ENCODE measurements at places on chromosomes 11 and 22. TPM values are rescaled to one million over a fixed set of nuclear protein-coding genes. Genes with fewer than 3 reads are reported as not detected.

GRCh38 chr11:107263844-107264563, 193.6 kb downstream of the CWF19L2 start:
- no peak for DNase-seq

DNA sequence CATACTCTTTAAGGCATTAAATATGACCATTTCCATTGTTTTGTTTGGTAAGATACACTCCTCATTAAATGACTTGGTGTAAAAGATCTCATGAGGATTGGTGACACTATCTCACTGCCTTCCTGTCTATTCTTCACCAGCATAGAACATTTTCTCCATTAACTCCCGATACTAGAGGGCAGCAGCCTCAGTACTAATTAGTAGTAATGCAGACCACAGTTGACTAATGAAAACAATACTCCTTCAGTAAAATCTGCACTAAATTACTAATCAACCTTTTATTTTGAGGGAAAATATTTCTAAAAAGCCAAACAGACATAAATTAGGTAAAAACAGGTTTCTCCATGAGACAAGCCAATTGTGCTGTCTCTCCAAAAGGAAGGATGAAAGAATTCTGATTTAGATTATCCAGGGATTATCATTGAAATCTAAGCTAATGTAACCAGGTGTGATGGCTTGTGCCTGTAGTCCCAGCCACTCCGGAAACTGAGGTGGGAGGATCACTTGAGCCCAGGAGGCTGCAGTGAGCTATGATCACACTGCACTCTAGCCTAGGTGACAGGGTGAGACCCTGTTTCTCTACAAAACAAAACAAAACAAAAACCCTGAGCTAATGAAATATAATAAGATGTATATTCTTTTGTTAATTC, 9.4 kb downstream of the PGM2L1 start:
- DNase-seq, result peak; percentile 83

- DNase-seq, result no peak
These were observed 2216.6 kb upstream of the RAG2 start for GRCh38 chr11:38814670-38815069.

DNA sequence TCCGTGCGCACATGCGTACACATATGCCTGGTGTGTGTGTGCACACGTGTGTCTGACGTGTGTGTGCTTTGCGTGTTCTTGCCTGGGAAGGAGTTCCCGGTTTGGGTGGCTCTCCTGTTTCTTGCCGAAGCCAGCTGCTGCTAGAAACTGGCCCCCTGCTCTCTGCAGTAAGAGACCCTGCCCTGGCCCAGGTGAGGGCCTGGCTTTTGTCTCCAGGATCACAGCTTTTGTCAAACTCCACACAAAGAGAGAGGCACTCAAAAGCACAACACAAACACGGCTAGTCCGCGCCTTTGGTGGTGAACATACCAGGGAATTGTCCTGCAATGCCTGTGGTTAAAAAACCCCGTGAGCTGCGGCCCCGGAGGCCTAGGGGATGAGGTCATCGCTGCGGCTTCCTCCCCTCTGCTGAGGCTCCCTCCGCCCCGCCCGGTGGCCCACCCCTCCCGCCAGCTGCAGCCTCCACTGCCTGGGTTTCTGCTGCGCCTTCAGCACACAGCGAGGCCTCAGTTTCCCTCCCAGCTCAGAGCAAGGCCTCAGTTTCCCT, 88.9 kb downstream of the KCNQ1 start:
- peak; percentile 94 for DNase-seq

GRCh38 chr11:79461144-79461543, 20.3 kb upstream of the TENM4 start:
- DNase-seq, result peak; percentile 77

GRCh38 chr11:60964801-60965200, 6.7 kb upstream of the CD6 start:
- DNase-seq, result no peak

- peak; percentile 91 for DNase-seq
These were observed 298.3 kb downstream of the NTM start for GRCh38 chr11:131668500-131669400.

- DNase-seq, result no peak
These were observed 11.1 kb downstream of the PRDM11 start for GRCh38 chr11:45157247-45158209.

DNA sequence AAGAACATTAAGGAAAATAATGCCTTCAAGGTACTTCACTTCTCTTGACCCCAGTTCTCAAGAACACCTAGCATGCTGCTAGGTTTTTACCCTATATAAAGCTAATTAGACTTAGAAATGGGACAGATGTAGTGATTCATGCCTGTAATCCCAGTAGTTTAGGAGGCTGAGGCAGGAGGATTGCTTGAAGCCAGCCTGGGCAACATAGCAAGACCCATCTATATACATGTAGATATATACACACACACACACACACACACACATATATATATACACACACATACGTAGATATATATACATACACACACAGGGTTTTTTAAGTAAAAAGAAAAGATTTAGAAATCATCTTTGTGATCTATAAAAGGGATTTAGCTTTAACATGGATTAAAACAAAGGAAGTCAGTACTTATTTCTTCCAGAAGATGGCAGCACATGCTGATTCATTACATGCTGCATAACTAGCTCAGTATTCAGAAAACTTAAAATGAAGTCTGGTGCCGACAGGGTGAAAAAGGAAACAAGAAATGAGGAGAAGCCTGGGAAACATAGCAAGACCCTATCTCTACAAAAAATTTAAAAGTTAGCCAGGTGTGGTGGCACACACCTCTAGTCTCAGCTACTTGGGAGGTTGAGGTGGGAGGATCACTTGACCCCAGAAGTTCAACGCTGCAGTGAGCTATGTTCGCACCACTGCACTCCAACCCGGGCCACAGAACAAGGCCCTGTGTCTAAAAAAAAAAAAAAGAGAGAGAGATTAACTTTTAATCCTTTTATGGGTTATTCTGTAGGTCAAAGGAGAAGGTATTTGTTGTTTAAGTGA, 28.5 kb upstream of the RBX1 start:
- DNase-seq, result no peak

GRCh38 chr11:65433657-65434056, 11.1 kb downstream of the NEAT1 start:
- DNase-seq, result no peak

DNA sequence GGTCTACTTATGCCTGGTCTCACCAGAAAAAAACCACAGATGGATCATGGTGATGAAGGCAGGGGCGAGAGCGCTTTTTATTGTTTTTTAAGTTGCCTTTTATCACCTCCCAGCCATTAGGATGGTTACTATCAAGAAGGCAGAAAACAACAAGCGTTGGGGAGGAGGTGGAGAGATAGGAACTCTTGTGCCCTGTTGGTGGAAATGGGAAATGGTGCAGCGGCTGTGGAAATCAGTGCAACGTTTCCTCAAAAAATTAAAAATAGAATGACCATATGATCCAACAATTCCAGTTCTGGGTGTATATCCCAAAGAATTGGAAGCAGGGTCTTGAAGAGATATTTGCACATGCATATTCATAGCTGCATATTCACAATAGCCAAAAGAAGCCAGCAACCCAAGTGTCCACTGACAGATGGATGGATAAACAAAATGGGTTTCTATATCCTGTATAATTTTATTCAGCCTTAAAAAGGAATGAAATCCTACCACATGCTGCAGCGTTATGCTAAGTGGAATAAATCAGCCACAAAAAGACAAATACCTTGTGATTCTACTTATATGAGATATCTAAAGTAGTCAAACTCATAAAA, 20.5 kb upstream of the ACRV1 start:
- DNase-seq, result no peak

- DNase-seq, result no peak
These were observed 197.7 kb upstream of the CTSC start for GRCh38 chr11:88535266-88535665.

GRCh38 chr22:29301716-29302401, 4.6 kb upstream of the GAS2L1 start:
- peak; percentile 56 for DNase-seq

- DNase-seq, result no peak
These were observed 740 bp upstream of the TRMT2A start for GRCh38 chr22:20117633-20118299.

- no peak for DNase-seq
These were observed 110.1 kb upstream of the TTC12 start for GRCh38 chr11:113204280-113204679.

DNA sequence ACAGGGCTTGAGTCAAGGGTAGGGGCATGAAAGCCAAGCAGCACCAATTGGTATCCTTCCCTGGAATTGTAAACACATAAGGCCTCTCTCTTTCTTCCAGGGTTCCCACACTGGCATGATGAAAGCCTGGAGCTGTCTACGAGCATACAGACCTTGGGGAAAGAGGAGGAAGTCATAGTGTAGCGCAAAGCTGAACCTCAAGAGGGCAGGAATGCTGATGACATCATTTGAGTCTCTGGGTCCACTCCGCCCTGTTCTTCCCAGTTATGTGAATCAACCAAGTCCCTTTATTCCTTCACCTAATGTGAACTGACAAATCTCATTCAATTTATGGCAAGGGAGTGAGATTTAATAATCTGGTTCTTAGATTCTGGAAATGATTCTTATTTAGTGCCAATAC, 266.4 kb upstream of the NCAM1 start:
- DNase-seq, result no peak

DNA sequence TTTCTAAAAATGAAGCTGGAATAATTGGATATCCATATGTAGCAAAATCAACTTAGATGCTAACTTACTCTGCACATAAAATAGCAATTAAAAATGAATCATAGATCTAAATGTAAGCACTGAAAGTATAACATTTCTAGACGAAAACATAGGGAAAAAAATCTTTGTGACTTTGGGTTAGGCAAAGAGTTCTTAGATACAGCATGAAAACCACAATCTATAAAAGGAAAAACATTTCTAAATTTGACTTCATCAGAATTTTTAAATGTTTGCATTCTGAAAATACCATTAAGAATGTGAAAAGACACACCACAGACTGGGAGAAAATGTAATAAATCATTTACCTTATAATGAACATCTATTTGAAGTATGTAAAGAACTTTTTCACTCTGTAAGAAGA, 128.8 kb downstream of the APIP start:
- no peak for DNase-seq

DNA sequence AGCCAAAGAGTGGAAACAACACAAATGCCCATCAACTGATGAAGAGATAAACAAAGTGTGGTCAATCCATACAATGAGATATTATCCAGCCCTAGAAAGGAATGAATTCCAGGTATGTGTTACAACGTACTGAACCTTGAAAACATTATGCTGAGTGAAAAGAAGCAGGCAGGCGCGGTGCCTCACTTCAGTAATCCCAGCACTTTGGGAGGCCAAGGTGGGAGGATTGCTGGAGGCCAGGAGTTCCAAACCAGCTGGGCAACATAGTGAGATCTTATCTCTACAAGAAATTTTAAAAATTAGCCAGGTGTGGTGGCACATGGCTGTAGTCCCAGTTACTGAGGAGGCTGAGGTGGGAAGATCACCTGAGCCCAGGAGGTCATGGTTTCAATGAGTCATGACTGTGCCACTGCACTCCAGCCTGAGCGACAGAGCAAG, 24.6 kb upstream of the TESMIN start:
- no peak for DNase-seq

Gene OR5A1
- not detected for total RNA-seq

Gene TMEM151A
- not detected for total RNA-seq

Gene C11orf21
- not detected for total RNA-seq

Gene APOA5
- total RNA-seq, result not detected

Gene TSSK2
- total RNA-seq, result not detected

Gene CSF2RB
- not detected for total RNA-seq

Gene GLYATL1
- total RNA-seq, result 13.1 TPM

Gene OR2AG2
- not detected for total RNA-seq

Gene GAL3ST1
- total RNA-seq, result 21.4 TPM

Gene CABP4
- total RNA-seq, result not detected

Measured in endodermal cell (in vitro differentiated cells).